Activated CD4-positive, CD25-positive, alpha-beta regulatory T cell treated with anti-CD3 and anti-CD28 coated beads, Interleukin-2, amount 50 U/mL, for 24 hours (primary cell): ENCODE measurements at places on chromosomes 13 and 19.

GRCh38 chr13:44974056-44974793 lies 15.0 kb downstream of the NUFIP1 start:
- no peak for ATAC-seq

GRCh38 chr19:42344336-42344893 lies 19.0 kb downstream of the MEGF8 start:
- ATAC-seq: no peak

DNA sequence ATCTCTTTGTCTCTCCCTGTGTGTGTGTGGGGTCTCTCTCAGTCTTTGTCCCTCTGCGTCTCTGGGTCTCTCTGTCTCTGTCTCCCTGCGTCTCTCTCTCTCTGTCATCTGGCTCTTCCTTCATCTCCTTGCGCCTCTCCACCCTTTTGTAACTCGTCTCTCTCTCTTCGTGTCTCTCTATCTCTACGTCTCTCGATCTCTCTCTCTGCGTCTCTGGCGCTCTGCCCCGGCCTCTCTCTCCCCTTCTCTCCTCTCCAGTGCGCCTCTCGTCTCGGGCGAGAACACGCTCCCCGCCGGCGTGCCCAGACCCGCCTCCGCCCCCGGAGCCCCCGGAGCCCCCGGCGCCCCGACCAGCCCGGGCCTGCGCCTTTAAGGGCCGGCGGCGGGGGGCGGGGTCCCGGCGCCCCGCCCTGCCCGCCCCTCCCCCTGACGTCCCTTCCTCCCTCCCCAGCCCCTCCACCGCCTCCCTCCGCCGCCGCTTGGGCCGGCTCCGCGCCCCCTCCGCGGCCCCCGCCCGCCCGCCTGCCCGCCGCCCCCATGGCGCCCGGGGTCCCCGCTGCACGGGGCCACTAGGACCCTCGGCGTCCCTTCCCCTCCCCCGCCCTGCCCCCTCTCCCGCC lies at the start of gene MARK4:
Gene MARK4, plus strand, starts transcription at position 440 of the 620 bp plus-strand sequence. CDS start 318 bp downstream, outside the sequence.
- ATAC-seq: peak; percentile 73

DNA sequence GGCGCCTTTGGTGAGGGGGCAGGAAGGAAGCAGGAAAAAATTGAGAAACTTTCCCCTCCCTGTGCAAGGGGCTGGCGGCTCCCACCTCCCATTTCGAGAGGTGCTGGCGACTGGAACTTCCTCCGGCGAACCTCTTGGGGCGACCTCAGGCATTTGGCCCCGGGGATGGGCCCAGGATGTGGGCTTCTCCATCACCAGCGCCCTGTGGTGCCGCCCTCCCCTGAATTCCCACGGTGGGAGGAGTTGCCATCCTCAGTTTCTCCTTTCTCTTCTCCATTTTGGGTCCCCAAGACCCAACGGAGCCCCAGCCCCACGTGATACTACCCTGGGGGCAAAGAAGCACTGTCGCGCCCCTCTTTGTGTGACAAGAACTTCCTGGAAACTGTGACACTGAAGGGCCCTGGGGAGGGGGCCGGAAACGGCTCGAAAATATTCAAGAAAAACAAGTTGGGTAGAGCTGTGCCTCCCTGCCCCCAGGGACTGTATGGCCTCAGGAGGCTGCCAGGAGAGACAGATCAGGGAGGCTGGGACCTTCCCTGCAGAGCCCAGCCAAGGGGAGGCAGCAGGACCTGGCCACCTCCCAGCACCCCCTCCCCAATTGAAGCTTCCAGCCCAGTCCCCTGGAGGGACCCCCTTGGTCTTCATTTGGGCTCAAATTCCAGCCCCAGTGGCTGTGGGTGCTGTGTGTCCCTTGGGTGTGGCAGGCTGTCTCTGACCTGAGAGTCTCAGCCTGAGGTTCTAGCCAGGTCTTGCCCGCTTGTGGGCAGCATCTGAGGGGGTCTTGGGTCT lies 16.2 kb upstream of the AP1M2 start:
- peak; percentile 67 for ATAC-seq

GRCh38 chr19:16325161-16325527 lies 518 bp downstream of the KLF2 start:
- ATAC-seq: no peak

- ATAC-seq: no peak
Observed at GRCh38 chr19:2841855-2842574, 740 bp downstream of the ZNF555 start.

GRCh38 chr13:18951412-18951811 lies 230.2 kb downstream of the TUBA3C start:
- no peak for ATAC-seq

- no peak for ATAC-seq
Observed at GRCh38 chr19:45117671-45118070, 24.7 kb downstream of the PPP1R37 start.

DNA sequence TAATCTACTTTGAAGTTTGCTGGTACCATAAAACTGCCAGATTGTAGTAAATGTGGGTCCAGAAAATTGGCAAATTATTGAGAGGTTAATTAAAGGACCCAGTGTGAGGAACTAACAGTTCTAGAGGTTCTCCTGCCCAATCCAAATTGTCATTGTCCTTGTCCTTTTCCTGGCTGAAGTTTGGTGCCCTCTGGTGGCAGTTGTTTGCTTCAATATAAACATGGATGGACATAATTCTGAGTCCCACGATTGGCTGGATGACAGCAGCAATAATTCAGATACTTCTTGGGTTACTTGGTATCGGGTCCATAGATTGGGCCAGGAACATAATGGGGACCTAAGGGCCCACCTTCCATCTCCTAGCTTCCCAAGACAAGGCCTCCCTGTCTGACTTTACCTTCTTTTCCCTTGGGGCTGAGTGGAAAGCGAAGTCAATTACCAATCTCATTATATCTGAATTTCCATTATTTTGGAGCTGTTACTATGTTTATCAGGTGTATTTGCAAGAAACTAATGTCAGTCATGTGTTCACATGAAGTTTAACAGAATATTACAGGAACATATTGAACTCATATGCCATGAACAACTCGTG lies 33.8 kb upstream of the GARRE1 start:
- no peak for ATAC-seq

- no peak for ATAC-seq
Observed at GRCh38 chr13:51550151-51550550, 34.1 kb upstream of the WDFY2 start.

- no peak for ATAC-seq
Observed at GRCh38 chr13:112687836-112688559, 1.8 kb upstream of the ATP11A start.

- ATAC-seq: peak; percentile 58
Observed at GRCh38 chr13:26996965-26997752, 174.5 kb downstream of the USP12 start.

GRCh38 chr13:99501848-99502301 lies 603 bp downstream of the TM9SF2 start:
- ATAC-seq: peak; percentile 9

- no peak for ATAC-seq
Observed at GRCh38 chr19:49554701-49555181, 25.6 kb downstream of the NOSIP start.

DNA sequence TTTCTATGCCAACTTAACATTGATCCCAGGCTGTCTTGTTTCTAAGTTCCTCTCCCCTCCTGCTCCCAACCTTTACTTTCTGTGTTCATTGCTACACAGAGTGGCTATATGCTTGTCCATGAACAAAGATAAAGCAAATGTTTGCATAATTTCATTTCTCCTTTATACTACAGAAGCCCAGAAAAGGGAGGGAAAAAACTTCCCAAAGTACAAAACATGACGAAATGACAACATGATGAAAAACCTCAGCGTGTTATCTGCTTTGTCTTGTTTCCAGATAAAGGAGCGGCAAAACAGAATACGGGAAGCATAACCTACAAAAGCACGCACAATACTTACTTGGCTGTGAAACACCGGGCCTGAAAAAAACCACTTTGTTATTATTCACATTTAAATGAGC lies 336.8 kb downstream of the DNAJC15 start:
- ATAC-seq: no peak

DNA sequence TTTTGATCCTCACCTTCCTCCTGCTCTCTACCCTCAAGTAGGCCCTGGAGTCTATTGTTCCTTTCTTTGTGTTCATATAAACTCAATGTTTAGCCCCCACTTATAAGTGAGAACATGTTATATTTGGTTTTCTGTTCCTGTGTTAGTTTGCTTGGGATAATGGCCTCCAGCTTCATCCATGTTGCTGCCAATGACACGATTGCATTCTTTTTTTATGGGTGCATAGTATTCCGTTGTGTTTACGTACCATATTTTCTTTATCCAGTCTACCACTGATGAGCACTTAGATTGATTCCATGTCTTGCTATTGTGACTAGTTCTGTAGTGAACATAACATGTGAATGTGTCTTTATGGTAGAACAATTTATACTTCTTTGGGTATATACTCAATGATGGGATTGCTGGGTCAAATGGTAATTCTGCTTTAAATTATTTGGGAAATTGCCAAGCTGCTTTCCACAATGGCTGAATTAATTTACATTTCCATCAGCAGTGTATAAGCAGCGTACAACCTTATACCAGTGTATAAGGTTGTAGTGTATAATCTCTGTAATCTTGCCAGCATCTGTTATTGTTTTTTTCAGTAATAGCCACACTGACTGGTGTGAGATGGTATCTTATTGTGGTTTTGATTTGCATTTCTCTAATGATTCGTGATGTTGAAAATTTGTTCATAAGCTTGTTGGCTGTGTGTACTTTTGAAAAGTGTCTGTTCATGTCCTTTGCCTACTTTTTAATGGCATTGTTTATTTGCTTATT lies 288.9 kb downstream of the KCNRG start:
- ATAC-seq: no peak

- no peak for ATAC-seq
Observed at GRCh38 chr13:33349986-33350826, 64.7 kb upstream of the STARD13 start.

DNA sequence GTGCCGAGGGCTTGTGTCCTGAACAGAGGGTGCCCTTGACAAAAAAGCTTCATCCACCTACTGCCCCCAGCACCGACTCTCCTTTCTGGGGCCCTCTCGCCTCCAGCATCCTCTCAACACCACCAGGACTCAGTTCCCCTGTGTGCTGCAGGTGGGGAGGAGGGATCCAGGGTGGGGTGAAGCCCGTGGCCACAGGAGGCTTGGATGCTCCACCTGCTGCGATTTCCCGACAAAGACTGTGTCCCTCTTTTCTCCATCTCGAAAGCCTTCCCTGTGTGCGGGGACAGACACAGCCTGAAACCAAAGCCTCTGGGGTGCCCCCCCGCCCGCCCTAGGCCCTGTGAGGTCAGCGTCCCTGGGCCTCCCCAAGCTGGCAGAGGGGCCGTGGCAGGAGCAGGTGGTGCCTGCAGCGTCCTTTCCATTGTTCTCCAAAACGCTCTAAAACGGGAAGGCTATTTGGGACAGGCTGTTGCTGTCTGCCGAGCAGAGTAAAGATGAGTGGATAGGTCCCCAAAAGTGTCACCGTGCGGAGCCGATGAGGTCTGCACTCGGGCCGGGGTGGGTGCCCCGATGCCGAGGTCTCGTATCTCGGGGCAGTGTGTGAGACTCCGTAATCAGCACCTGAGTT lies 185.7 kb downstream of the PTPRS start:
- ATAC-seq: no peak

GRCh38 chr19:29367791-29368222 lies 154.9 kb upstream of the UQCRFS1 start:
- no peak for ATAC-seq

DNA sequence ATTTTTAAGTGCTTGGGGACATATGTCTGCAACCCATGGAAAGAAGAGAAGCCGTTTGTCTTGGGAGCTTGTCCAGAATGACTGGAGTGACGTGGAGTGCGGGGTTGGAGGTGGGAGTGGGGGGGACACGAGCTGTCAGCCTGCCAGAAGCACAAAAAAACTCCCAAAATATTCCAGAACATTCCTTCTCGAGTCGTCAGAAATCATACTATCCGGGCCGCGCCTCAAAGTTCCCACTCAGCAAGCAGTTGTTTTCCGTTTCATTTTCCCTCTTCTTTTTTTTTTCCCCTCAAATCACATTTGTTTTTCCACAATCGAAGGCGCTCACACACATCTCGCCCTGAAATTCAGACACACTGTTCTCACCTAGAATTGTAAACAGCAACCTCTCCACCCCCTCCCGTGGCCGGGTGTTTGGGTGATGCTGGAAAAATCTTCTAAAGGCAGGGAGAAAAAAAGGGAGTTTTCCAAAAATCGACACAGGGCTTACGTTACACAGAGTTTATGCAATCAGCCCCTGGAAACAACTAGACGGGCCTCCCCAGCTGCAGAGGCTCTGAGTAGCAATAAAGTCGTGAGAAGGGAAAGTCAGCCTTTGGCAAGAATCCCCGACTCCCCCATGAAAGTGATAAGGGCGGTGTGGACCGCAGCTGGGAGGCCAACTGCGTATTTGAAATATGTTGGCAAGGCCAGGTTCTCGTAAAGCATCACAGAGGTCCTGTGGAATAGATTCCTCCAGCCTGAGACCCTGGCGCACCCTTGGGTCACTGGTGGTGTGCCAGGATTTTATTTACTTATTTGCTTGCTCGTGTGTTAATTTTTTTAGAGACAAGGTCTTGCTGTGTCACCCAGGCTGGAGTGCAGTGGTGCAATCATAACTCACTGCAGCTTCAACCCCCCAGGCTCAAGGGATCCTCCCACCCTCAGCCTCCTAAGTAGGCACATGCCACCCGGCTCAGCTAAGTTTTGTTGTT lies 31.2 kb upstream of the KLF2 start:
- ATAC-seq: no peak

- ATAC-seq: no peak
Observed at GRCh38 chr13:79907527-79907926, 426.6 kb downstream of the NDFIP2 start.

DNA sequence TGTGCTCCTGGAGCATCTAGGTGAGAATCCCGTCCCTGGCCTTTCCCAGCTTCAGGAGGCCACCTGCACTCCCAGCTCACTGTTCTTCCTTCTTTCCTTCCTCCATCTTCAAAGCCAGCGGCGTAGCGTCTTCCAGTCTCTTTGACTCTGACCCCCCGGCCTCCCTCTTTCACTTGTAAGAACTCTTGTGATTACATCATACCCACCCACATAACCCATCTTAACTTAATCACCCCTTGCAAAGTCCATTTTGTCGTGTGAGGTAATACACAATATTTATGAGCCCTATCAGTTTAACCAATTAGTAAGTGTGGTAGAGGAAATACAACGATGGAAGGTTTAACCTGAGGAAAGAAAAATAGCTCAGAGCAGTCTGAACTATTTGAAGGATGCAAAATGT lies 4.6 kb upstream of the CDC16 start:
- ATAC-seq: no peak

- no peak for ATAC-seq
Observed at GRCh38 chr13:111296417-111296816, 24.0 kb upstream of the TEX29 start.

- ATAC-seq: no peak
Observed at GRCh38 chr19:35081201-35081600, 34.4 kb upstream of the FXYD3 start.

DNA sequence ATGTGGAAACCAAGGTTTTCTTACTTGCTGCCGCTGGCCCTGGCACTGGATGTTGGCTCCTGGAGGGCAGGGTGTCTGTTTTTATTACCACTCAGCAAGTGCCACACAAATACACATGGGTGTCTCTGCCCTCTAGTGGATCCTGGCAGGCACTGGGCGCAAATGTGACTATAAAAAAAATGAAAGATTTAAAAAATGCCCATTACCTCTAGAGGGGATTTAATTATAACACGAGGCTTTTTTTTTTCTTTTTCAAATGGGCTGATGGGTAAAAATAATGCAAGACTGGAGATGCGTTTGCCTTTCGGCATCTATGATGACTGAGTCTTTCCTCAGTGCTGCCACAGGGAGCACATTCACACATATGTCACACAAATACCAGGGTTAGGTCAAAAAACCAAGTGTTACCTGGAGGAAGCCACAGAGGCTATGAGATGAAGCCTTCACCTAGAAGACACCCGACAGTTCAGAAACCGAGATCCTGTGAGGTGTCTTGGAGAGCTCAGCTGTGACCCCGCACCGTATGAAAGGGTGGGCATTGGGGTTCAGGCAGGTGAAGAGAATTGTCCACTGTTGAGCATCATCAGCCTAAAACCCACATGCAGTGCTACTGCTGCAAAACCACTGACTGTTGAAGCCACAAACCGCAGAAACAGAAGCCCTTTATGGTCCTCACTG lies 25.7 kb downstream of the CHAMP1 start:
- peak; percentile 76 for ATAC-seq
